ENCODE measurements at places on chromosomes 12 and 14.

DNA sequence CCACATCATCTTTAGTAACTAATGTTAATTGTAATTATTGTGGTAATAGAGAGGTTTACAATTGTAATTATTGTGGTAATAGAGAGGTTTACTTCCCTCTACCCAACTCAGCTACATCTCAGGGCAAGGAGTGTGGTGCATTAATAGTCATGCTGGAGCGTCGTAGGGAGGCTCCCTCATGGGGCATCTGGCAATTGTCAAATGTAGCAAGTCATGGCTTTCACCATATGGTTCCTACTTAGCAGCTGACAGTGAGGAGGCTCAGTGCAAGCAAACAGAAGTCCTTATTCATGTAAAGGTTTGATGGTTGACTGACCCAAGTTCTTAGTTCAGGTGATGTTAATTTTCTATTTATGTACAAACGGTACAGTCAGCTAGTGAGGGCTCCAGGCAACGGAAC is 1012.0 kb downstream of the FLRT2 start:
- no peak for DNase-seq

DNA sequence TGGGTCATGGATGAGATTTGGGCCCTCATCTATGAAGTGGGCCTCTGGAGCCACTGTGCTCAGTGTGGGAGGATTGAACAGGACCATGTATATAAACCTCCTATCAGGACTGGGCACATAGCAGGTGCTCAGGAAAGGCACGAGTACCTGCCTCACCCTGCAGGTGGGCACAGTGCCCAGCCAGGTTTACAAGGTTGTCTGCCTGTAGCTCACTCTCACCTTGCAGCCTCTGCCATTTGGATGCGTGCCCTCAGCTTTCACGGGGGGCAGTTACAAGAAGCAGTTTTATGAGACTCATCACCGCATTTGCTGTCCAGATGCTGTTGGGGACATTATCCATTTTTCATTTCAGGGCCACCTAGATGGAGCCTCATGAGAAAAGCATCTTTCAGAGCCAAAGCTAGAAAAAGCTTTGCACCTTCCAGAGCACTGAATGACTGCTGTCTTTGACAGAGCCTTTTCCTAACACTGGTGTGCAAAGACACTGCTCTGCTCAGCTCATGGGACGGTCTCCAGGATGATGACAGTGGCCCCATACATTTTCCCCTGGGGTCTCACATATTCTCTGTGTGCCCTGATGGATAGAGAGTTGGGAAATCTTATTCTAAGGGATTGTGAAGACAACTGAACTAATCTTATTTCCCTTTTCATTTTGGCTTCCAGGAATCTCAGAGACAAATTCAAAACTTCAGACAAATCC is 327.5 kb upstream of the RTL1 start:
- DNase-seq: no peak

DNA sequence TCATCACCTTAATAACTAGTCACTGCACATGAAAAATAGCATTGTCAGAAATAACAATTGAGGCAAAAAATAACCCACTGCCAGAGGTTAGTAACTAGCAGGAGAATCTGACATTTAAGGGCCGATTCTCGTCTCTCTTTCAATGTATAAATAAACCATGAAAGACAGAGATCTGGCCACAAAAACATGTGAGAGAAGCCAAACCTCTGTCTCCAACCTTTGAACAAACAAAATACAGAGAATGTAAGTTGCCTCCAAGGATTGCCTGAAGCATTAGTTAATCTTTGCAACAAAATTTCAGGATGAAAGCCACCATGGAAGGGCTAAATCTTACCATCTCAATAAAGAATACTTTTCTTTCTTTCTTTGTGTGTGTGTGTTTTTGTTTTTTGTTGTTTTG is 257.4 kb upstream of the TMTC1 start:
- DNase-seq: no peak

- no peak for DNase-seq
Observed at GRCh38 chr12:115464111-115464581, 780.2 kb upstream of the TBX3 start.

DNA sequence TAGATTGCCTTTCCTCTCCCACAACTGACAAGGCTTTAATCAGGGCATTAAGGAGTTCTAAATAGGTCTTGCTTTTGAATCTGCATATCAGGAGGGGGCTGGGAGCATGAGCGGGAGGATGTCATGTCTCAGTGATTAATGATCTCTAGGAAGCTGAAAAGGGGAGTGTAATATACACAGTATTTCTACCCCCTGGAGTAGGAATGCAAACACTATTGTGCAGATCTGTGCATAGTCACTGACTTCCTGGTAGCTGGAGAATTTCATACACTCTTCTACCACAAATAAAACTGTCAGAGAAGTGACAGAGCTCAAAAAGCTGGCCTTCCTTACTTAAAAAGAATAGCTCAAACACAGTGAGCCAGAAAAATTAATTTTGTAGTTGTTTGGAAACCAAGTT is 65.8 kb downstream of the RIC8B start:
- peak; percentile 57 for DNase-seq

GRCh38 chr14:24137529-24138395 is 1.8 kb downstream of the PSME1 start:
- DNase-seq: no peak

GRCh38 chr14:49447540-49448107 is 138.6 kb downstream of the RPS29 start:
- no peak for DNase-seq

GRCh38 chr12:110931315-110931728 is 10.9 kb upstream of the MYL2 start:
- DNase-seq: no peak

DNA sequence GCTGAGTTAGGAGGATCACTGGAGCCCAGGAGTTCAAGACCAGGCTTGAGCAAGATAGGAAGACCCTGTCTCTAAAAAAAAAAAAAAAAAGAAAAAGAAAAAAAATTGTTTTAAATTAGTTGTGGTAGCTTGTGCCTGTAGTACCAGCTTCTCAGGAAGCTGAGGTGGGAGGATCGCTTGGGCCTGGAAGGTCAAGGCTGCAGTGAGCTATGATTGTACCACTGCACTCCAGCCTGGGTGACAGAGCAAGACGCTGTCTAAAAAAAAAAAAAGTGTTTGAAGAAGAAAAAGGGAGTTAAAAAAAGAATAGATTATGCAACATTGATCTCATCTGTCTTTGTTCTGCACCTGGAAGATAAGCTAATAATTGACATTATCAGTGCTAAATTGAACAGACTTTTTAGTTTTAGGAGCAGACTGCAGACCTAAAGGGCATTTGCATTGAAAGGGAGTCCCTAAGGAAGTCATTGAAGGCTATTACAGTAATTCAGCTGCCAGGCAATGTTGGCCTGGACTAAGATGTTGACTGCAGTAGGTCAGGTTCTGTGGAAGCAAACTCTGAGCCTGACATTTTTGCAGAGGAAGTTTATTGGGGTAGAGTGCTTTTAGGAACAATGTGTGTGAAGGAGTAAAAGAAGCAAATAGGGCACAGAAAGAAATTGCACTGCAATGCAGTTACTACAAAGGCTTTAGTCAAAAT is 215.8 kb downstream of the PCNX1 start:
- DNase-seq: no peak

DNA sequence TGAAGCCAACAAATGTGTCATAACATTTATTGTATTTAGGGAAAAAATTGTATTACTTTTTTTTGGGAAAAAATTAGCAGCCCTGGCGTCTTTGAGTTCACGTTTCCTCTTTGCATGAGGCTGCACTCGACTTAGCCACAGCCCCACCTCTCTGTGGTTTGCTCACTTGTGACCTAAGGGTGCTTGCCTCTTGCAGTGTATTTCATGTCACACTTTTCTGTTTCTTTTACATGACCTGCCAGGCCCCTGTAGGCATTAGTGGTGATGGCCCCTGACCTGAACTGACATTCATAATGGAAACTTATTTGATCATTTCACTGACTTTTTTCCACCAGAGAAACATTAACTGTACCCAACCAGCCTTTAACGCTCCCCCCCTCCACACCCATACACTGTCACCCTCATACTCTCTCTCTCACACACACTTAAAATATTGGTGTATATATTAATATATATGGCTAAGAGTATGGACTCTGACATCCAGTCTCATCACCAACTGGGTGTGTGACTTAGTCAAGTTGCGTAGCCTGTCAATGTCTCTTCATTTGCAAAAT is 122.9 kb downstream of the PRKCH start:
- no peak for DNase-seq

- peak; percentile 59 for DNase-seq
Observed at GRCh38 chr12:69501154-69501895, 31.1 kb downstream of the FRS2 start.

DNA sequence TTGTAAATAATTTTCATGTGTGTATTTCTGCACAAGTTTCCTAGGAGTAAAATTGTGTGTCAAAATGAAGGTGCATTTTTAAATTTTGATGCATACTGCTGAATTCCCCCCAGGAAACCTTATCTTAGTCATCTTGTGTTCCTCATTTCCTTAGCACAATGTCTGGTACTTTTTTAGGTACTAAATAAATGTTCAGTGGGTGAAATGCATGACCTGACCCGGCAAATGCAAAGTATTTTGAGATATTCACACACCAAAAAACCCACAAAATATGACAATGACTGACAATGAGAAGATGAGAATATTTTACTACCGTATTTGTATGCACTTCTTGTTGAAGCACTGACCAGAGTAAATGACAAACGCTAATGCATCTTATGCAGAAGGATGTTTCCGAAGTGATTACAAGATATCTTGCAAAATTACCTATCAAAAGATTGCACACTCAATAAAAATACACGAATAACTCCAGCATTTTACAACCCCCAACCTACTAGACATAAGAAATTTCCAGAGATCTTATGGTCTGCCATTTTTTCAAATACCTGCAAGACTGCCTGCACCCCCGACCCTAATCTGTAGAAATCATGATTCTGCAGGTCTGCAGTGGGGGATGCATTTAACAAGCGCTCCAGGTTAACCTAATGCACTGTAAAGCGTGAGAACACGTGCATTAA is 895 bp upstream of the PRKAB1 start:
- DNase-seq: no peak

- DNase-seq: peak; percentile 3
Observed at GRCh38 chr12:75137896-75138295, 71.7 kb downstream of the KCNC2 start.

DNA sequence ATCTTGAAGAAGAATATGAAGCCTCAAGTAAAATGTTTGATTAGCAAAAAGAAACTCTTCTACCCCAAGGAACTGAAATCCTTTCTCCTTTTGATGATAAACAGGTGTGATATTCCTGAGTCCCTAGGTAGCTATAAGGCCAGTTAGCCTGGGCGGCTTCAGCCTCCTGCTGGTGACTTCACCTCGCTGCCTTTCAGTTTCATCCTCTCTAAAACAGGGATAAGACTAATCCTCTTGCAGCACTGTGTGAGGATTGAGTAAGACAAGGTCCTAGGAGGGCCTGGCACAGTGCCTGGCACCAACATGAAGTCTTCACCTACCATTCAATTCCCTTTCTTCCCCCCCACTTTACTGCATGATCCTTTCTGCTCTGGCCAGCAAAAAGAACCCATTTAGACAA is 42.1 kb downstream of the CIT start:
- peak; percentile 8 for DNase-seq

- DNase-seq: no peak
Observed at GRCh38 chr14:34640826-34641225, 10.9 kb upstream of the SNX6 start.

DNA sequence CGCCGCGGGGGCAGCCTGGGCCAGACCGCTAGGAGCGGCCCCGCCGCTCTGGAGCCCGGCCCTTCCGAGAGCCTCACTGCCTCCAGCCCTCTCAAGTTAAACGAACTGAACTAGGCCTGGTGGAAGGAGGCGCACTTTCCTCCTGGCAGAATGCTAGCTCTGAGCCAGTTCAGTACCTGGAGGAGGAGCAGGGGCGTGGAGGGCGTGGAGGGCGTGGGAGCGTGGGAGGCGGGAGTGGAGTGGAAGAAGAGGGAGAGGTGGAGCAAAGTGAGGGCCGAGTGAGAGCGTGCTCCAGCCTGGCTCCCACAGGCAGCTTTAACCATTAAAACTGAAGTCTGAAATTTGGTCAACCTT is 5.3 kb downstream of the LTB4R start:
- DNase-seq: no peak

- no peak for DNase-seq
Observed at GRCh38 chr12:9796971-9797370, 30.3 kb upstream of the KLRF1 start.

DNA sequence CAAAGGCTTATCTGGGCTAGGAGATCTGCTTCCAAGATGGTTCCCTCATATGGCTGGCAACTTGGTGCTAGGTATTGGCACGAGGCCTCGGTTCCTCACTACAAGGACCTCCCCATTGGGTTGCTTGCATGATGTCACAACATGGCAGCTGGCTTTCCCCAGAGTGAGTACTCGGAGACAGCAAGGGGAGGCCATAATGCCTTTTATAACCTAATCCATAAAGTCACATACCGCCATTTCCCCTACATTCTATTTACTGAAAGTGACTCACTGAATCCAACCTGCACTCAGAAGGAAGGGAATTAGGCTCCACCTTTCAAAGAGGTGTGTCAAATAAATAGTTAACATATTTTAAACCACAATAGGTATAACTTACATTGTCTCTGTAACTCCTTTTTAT is 130.9 kb downstream of the SAMD4A start:
- DNase-seq: no peak

DNA sequence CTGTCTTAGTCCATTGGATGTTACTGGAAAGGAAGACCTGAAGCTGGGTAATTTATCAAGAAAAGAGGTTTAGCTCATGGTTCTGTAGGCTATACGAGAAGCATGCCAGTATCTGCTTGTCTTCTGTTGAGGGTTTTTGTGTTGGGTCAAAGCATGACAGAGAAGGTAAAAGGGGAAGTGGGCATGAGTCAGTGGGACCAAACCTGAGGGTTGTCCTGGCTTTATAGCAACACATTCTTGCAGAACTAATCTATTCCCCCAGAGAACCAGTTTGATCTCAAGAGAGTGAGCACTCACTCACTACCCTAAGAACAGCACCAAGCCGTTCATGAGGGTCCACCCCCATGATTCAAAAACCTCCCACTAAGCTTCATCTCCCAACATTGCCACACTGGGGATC is 19.0 kb upstream of the KRAS start:
- DNase-seq: no peak

- peak; percentile 36 for DNase-seq
Observed at GRCh38 chr12:107801150-107801549, 26.6 kb downstream of the ASCL4 start.

DNA sequence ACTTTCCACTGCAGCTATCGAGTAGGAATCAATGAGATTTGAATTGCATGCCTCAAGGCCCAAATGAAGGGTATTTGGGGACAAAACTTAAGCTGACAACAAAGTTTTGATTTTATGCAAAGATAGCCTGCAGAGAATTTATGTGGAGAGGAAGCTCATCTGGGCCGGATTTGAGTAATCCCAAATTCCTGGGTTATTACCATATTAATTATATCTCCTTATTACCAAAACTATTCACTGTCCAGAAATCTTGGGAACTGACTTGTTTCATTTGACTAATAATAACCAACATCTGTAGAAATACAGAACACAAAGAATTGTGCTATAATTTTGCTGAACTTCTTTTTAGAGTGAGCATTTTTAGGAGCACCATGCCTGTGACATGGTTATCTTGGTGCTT is 70.4 kb downstream of the KITLG start:
- DNase-seq: peak; percentile 57

All from EL (cell line).